ENCODE measurements at places on chromosomes 11 and 22.

DNA sequence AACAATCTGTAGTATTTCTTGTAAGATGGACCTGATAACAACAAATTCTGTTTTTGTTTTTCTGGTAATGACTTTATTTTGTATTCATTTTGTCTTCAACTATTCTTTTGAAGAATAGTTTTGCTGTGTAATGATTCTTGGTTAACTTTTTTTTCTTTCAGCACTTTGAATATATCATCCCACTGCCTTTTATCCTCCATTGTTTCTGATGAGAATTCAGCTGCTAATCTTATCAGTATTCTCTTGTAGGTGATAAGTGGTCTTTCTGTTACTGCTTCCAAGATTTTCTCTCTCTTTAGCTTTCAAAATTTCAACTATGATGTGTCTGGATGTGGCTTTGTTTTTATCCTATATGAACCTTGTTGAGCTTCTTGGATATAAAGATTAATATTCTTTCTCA, 21.5 kb downstream of the GALNT18 start:
- DNase-seq = no peak

GRCh38 chr11:65586247-65586630, 9.4 kb downstream of the KCNK7 start:
- DNase-seq = no peak

DNA sequence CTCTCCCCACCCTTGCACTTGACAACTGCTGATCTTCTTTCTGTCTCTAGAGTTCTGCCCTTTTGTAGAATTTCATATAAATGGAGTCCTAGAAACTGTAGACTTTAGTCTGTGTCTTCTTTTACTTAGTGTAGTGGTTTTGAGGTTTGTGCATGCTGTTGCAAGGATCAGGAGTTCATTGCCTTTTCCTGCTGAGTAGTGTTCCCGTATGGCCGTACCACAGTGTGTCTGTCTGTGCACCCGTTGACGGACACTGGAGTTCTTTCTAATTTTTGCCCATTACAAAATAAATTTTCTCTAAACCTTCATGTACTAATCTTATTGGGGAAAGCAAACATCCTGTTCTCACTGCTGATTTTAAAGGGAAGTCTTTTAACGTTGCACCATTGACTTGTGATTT, 138.1 kb downstream of the TBC1D22A start:
- DNase-seq = no peak

GRCh38 chr11:57335343-57336110, at the start of gene SSRP1:
Gene SSRP1 (minus strand): TSS chr11:57335892. CDS start chr11:57335121, 771 bp downstream.
- peak; percentile 94 for DNase-seq

- DNase-seq = no peak
Measured at GRCh38 chr11:68932358-68932757, 28.7 kb downstream of the IGHMBP2 start.

DNA sequence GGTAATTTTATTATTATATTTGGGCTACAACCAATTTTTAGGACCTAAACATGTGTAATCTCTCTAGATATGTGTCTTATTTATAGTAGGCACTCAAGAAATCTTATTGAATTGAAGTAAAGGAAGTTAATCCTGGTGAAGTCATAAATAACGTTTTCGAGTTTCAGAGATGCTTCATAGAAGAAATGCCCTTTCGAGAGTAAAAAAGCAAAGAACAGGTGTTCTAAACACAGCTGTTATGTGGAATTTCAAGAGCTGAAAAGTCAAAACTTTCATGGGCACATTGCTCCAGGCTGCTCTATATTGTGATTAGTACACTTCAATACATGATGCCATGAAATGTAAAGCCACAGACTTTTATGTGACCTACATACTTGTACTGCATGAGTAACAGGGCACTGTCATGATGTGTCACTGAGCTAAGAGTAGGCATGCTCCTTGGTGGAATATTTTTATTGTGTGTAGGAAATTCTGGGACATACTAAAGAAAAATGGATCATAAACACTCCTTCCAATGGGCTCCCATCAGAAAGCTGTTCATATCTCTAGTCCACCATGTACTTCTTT, 7.2 kb upstream of the ELMOD1 start:
- DNase-seq = no peak

GRCh38 chr11:105109855-105110687, 29.5 kb downstream of the CARD18 start:
- DNase-seq = no peak

All from activated effector memory CD4-positive, alpha-beta T cell treated with anti-CD3 and anti-CD28 coated beads, Interleukin-2, amount 50 U/mL, for 16 hours (primary cell).